ENCODE measurements at places on chromosomes 16 and 17.

- peak; percentile 93 for DNase-seq
Measured at GRCh38 chr16:71540-72401, 660 bp downstream of the RHBDF1 start.

DNA sequence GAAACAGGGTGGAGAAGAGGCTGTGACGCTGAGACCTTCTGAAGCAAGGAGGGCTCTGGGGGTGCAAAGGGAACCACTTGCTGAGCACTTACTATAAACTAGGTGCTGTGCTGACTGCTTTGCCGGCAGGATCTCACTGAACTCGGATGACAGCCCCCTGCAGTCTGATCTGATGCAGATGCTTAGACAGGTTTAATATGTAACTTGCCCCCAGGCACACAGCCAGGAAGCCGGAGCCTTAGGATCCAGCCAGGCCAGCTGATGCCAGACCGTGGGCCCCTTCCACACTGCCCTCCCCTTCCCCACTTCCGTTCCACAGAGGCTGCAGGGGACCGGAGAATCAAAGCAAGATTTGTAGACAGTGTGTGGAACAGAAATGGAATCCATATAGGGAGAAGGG lies 23.1 kb downstream of the SPACA3 start:
- no peak for DNase-seq

DNA sequence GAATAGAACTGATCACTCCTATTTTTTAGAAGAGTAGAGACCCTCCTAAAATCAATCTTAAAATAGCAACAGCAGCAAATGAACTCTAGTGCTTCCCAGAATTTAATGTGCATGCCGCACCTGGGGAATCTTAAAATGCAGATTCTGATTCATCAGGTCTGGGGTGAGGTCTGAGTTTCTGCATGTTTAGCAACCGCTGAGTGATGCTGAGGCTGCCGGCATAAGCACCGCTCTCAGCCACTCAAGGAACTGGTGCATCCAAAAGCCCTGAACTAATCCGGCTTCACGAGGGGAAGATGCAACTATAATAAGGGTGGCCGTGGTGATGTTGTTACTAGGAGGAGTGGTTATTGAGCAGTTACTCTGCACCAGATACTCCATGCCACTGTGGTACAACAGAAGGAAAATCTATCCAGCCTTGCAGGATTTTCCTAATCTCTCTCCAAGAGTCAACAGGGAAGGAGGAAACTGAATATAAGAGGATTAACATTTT lies 19.7 kb downstream of the SDK2 start:
- no peak for DNase-seq

DNA sequence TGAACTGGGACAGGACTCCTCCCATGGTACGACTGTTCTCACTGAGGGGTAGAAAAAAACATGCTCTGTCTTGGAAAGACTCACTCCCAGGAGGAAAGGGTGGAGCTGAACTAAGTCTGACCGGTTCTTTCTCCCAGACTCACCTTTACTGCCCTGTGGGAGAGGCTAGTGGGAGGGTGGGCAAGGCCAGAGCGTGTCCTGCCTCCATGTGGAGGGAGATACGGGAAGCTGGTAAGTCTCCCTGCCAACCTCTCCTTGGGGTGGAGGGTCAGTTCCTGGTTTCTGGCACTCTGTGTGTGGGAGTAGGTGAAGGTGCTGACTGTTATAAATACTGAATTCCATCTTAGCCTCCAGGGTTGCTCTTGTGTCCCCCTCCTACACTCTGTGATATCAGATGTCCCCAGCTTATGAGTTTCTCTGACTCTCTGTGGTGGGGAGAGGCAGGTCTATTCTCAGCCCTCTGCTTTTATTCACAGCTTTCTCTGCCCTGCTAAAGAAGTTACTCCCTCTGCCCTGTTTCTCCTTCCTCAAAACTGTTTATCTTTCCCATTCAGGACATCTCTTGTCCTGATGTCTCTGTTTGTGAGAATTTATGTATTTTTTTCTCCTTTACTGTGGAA lies 26.9 kb upstream of the FAM20A start:
- no peak for DNase-seq

GRCh38 chr16:30186444-30186781 lies 3.0 kb downstream of the CORO1A start:
- no peak for DNase-seq

Data from sigmoid colon (tissue), 7 donors.